ENCODE measurements at places on chromosomes 7 and 10.

GRCh38 chr7:56063500-56063881 lies 595 bp upstream of the SUMF2 start:
- H3K27me3 ChIP-seq = no peaks in the 10 kb centered on the region
- peaks cover 8% of the 10 kb centered on the region for H3K4me1 ChIP-seq
- H3K27ac ChIP-seq = peak overlapping the region; percentile 92
- DNase-seq = no peak

DNA sequence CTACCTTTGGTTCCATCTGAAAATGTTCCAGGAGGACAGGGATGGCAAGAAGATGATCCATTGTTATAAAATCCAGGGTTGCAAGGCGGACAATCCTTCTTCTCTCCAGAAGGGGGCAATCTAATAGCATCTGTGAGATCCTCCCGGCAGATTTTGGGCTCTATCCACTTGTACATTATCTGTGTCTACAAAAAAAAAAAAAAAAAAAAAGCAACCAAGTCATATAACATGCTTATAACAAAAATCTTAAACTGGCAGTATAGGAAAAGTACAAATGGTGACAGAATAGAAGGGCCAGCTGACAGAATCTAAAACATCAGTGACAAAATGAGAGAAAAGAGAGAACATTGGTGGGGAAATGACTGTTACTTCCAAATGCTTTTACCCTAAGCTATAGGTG lies 132.7 kb downstream of the ELAPOR2 start:
- no peak overlapping the region for H3K27ac ChIP-seq
- no peaks in the 10 kb centered on the region for H3K36me3 ChIP-seq
- H3K4me1 ChIP-seq = no peaks in the 10 kb centered on the region
- H3K27me3 ChIP-seq = no peaks in the 10 kb centered on the region
- DNase-seq = no peak
- H3K4me3 ChIP-seq = no peak overlapping the region

GRCh38 chr7:85454904-85455303 lies 268.0 kb upstream of the SEMA3D start:
- no peak overlapping the region for H3K27ac ChIP-seq
- no peak overlapping the region for H3K4me3 ChIP-seq
- H3K36me3 ChIP-seq = no peaks in the 10 kb centered on the region

DNA sequence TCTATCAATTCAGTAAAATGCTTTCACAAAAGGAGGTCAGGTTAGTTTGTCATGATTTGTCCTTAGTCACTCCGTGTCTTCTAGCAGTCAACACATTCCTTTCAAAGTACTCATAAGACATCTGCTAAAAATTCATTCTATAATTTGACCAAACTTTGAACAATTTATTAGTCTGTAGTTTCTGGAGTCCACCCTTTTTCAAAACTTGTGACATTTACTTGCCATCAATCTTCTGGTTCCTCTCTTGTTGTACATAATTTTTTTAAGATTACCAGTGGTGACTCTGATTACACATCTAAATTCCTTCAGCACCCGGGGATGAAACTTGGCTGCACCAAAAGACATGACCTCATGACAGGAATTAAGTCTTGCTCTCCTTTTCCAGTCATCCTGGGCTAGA lies 130.1 kb downstream of the NEBL start:
- no peaks in the 10 kb centered on the region for H3K27me3 ChIP-seq
- H3K4me3 ChIP-seq = no peak overlapping the region
- no peaks in the 10 kb centered on the region for H3K36me3 ChIP-seq
- H3K27ac ChIP-seq = no peak overlapping the region
- no peaks in the 10 kb centered on the region for H3K4me1 ChIP-seq

DNA sequence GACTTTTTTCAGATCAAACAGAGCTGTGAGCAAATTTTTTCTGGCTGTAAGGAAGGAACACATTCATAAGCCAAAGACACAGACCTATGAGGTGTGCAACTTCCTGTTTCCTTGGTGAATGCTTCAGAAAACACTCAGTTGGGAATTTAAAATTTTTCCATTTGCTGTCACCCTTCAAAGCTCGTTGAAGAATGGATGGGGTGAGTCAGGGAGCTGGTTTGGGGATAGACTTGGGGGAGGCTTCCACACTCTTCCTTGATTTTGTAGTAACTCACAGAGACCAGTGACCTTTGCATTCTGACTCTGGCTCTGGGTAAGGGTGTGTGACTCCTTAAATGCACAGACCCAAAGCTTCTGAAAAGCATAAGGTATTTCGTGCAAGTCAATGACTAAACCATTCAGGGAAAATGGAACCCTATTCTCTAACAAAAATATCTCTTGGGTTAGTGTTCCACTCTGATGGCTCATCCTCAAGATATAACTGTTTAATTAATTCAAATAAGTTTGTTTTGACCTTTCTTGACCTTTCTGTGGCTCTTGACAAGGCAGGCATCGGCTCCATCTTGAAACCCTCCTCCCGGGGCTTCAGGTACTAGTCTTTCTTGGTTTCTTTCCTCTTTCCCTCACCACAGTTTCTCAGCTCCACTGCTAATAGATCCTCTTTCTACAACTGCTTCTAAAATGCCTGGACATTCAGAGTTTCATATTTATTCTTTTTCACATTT lies 227.8 kb upstream of the INHBA start:
- H3K4me1 ChIP-seq = no peaks in the 10 kb centered on the region
- no peaks in the 10 kb centered on the region for H3K36me3 ChIP-seq
- H3K27me3 ChIP-seq = no peaks in the 10 kb centered on the region
- DNase-seq = no peak
- no peak overlapping the region for H3K4me3 ChIP-seq

DNA sequence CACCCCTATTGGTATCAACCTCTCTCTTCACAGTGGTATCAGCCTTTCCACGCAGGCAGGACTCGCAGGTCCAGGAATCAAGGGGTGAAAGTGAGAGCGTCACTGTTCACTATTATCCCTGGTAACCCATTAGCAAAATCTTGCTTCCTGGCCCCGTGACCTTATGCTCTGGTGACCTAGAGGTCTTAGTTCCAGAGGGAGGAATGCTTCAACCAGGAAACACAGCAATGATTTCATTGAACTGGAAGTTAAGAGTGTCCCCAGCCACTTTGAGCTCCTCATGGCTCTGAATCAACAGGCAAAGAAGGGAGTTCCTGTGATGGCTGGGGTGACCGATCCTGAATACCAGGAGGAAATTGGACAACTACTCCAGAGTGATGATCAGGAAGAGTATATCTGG lies 90.6 kb downstream of the CUL2 start:
- no peak overlapping the region for H3K27ac ChIP-seq
- no peaks in the 10 kb centered on the region for H3K36me3 ChIP-seq
- H3K4me1 ChIP-seq = no peaks in the 10 kb centered on the region
